Ureter (tissue), 1 donor: ENCODE measurements at places on chromosomes 6 and 20. TPM values are rescaled to one million over a fixed set of nuclear protein-coding genes. Genes with fewer than 3 reads are reported as not detected.

DNA sequence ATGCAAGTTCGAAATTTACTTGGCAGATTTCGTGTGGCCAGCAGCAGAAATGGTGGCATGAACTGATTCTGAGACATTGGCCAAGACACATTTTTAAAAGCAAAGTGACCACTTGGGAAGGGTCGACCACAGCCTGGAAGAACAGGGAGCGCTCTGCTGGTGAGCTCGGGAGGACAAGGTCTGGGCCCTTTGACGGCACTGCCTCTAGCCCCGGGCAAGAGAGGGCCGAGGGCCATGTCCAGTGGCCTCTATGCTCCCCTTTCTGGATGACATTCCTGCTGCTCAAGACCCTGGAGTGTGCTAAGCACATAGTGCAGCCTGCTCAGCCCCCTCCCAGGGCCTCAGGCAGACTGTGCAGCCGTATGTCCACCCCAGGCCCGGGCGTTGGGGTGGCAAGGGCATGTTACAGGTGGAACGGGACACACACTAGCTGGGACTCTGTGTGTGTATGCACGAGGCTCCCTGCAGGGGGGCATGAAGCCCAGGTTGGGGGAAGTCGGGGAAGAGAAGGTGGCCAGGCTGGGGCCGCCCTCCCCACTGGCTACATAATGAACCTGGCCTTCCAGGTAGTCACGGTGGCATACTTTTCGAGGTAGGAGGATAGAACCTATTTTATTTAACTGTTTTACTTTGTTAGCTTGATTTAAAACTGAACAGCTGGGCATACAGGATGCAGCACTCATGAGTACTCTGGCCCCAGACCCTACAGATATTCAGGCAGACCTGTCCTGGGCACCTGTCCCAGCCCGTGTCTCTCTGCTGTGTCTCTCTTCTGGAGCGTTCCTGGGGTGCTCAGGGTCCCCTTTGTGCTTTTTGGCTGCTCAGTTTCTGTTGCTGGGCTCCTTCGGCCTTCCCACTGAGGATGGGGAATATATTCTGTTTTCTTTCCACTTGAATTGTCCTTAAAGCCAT, 6.4 kb downstream of the SYNJ2 start:
- DNase-seq, result no peak

DNA sequence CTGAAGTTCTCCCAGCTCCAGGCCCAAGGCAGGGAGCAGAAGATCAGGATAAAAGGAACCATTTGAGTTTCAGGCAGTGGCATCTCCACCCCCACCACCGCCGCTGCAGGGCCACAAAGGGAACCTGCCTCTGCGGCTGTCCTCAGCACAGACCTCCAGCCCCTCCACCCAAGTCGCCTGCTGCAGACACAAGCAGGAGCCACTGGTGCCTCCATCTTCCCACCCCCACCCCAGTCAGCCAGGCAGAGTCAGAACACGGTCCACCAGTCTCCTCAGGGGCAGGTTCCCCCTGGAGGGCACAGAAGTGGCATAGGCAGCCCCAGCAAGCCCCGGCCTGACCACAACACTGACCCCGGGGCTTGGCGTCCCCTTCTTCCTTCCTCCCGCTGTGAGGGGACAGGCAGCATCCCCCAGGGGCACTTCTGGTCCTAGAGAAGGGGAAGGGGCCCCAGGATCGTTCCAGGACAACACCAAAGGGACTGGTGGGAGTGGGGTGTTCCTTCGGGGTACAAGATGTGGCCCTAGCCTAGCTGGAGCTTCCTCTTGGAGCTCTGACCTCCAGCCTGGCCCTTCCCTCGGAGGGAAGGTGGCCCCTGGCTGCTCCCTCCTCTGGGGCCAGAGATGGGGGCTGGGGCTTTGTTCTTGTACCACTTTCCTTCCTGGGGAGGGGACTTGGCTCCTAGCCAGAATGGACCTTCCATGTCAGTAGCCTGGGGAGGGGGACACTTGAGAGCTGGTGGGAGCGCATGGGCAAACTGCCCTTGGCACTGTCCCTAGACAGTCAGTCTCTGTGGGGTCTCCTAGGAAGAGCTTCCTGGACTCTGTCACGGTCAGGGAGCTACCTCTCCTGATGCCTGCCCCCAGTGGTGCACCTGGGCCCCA, 36.0 kb downstream of the YTHDF1 start:
- DNase-seq, result no peak

- no peak for DNase-seq
These were observed 459.9 kb downstream of the BCKDHB start for GRCh38 chr6:80566361-80566760.

SNAP91 gene
- 0.83 TPM for total RNA-seq

SLC32A1 gene
- total RNA-seq, result not detected

CLPSL1 gene
- not detected for total RNA-seq

DNA sequence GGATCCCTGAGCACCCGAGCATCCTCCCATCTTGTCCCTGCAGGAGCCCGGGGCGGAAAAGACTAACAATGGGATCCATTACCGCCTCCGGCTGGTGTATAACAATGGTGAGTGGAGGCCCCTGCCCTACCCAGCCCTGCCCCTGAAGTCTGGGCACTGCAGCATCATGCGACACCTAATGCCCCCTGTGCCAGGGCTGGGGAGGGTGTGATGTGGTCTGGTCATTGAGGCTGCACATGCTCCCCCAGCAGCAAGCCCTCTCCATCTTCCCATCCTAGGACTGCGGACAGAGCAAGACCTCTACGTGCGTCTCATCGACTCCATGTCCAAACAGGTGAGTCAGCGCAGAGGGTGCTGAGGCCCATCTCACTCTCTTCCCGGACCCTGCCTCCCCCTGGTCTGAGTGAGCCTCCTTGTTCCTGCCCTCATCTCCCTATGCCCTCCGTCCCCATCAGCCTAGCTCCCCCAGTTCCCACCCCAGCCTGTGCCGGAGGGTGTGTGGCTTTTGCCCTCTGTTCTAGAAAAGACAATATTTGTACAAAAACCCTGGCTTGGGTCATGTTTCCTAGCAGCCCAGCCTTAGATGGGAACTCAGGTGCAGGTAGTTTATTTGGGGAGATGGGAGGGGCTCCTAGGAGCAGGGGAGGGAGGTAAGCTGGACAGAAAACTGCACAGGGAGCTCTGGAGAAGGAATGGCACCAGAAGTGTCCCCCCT, 13.5 kb downstream of the EBF4 start:
- peak; percentile 29 for DNase-seq

IL17A gene
- not detected for total RNA-seq

SIRPB2 gene
- 3.6 TPM for total RNA-seq

DNA sequence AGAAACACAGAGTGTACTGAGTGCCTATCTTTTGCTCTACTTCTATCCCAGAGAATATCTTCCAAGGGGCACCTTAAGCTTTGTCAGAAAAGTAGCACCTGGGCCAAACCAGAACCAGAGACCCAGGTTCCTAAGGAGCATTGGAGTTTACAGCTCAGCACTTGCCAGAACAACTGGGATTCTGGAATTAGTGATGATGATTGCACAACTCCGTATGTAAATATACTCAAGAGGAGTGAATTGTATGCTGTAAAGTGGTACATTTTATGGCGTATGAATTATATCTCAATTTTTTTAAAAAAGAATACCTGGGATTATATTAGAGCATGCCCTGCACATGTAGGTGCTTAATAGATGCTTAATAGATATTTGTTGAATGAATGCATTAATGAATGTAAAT, 36.2 kb upstream of the EPB41L1 start:
- DNase-seq, result no peak

GRCh38 chr20:675033-675452, 559 bp downstream of the SCRT2 start:
- DNase-seq, result no peak

DNA sequence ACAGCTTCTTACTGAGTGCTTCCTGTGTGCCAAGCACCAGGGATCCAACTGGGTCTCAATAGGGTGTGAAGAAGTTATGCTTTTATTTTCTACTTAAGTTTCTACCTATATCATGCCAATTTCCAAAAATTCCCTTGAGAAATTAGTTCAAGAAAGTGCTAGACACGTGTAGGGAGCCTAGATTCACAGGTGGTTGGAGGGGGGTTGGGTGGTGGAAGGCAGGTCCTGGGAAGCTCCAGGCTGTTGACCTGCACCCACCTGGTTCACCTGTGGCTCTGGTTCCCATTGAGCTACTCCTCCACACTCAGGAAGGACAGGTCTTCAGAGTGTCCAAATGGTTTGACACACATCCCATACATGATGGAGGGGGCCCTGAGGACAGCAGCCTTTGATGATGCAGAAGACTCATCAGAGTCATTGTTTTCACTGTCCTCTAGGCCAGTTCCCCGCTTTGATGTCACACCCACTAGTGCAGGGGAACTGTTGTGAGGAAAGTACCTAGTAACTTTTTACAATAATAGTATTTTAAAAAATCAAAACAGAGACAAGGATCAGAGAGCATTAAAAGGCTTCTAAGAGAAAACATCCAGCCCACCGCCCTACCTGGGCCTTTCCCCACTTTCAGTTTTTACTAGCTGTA, 39.8 kb upstream of the MYL9 start:
- no peak for DNase-seq

DNA sequence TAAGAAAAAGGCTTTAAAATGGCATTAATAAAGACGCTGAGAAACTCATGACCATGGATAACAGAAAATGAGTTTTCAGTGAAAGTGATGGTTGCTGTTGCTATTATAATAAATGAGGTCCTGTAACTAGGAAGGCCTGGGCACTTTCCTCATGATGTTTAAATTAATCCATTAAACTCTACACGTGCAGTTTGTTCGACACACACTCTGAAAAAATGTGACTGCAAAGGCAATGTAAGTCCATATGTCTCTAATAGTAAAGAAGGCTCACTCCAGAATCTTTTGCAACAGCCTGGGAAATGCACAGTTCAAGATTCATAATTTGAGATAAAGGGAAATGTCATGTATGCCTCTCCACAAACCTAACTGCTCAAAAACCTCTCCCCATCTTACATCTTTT, 153.4 kb downstream of the COL12A1 start:
- DNase-seq, result no peak

GRCh38 chr20:4656491-4656890, 65.2 kb upstream of the PRND start:
- DNase-seq, result no peak

TRIM15 gene
- total RNA-seq, result not detected

SCGN gene
- total RNA-seq, result not detected

GRCh38 chr20:36091561-36092397, 62.8 kb upstream of the EPB41L1 start:
- DNase-seq, result no peak
